Epithelial cell of proximal tubule (primary cell): ENCODE measurements at places on chromosomes 4 and X. TPM values are rescaled to one million over a fixed set of nuclear protein-coding genes. Genes with fewer than 3 reads are reported as not detected.

Gene VAMP7
- total RNA-seq, result 31.2 and 32.4 TPM in 2 replicates

Gene GLUD2
- total RNA-seq, result 0.17 and 0.72 TPM in 2 replicates

Gene TMEM150C
- 0.36 and 2.9 TPM in 2 replicates for total RNA-seq

Gene FGFRL1
- 43.6 and 52.5 TPM in 2 replicates for total RNA-seq

DNA sequence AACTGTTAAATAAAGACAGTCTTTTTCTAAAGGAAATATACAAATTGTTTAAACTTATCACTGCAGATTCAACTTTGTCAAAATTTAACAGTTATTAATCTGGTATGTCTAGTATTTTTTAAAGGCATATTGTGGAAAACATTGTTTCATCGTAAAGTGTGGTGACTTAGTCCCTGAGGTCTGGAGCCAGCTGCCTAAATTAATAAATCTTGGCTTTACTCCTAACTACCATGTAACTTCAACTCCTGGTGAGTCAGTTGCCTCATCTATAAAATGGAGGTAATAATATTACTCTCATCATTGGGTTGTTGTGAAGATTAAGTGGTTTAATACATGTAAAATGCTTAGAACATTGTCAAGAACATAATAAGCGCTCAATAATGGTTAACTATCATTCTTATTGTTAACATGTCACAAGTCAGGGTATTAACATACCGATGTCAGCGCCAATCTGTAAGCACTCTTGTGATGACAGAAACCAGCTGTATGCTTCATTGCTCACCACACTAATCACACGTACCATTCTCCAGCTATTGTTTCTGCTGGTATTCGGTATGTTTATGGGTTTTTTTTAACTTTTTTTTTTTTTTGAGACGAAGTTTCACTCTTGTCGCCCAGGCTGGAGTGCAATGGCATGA lies 14.1 kb upstream of the SMIM43 start:
- DNase-seq, result no peak

- DNase-seq, result peak; percentile 19
Measured at GRCh38 chr4:135508006-135508714, 1306.6 kb upstream of the PABPC4L start.

Gene GPR143
- 16.6 and 17.4 TPM in 2 replicates for total RNA-seq

GRCh38 chr4:76748649-76749048 lies 149.3 kb downstream of the SOWAHB start:
- no peak for DNase-seq

- DNase-seq, result no peak
Measured at GRCh38 chrX:143296521-143296920, 220.8 kb downstream of the SPANXN3 start.

Gene MAP3K15
- 1.7 and 6.1 TPM in 2 replicates for total RNA-seq

Gene ASB9
- total RNA-seq, result 6.3 and 9.6 TPM in 2 replicates

- DNase-seq, result no peak
Measured at GRCh38 chrX:154348114-154348531, 26.3 kb downstream of the FLNA start.

DNA sequence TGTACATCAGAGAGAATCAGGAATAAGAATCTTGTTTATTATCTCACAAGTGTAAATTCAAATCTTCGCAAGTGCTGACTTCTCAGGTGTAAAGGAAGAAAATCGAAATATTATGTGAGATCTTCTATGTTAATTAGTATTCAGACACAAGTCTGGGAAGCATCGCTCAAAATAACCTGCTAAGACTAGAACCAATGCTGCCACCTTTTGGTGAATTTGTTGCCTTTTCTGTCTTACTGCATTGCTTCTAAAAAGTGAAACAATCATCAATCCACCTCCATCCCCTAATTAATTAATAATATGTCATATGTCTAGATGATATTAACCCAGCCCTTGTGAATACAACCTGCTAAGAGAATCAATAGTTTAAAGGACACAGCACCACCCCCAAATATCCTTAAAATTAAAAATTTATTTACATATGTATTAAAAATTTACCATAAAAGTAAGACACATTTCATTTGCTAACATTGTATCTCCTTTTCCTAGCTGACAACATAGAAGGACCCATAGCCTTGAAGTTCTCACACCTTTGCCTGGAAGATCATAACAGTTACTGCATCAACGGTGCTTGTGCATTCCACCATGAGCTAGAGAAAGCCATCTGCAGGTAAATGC lies 3.5 kb downstream of the EPGN start:
- DNase-seq, result peak; percentile 25

DNA sequence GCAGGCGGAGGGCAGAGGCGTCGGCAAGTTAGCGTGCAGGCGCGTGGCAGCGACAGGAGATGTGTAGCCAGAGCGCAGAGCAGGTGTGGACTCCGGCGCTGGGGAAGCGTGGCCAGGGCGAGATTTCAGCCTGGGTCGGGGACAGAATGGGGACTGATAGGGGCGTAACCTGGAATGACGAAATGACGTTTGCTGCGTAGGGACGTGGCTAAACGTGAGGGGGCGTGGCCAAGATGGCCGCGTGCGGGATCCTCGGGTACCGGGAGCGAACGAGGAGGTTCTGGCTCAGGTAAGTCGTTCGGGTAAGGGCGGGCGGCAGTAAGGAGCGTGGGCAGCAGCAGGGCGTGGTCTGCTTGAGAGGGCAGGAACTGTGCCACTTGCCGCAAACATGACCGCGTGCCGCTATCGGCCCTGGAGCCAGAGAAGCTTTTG lies 10.9 kb upstream of the CLTRN start:
- no peak for DNase-seq

- DNase-seq, result no peak
Measured at GRCh38 chr4:73690051-73690738, 50.2 kb upstream of the CXCL8 start.

- no peak for DNase-seq
Measured at GRCh38 chr4:40289366-40290188, 45.6 kb upstream of the CHRNA9 start.
